ENCODE measurements at places on chromosomes 16 and 17.

GRCh38 chr17:7363311-7363710, 8.4 kb downstream of the TMEM95 start:
- DNase-seq = no peak

DNA sequence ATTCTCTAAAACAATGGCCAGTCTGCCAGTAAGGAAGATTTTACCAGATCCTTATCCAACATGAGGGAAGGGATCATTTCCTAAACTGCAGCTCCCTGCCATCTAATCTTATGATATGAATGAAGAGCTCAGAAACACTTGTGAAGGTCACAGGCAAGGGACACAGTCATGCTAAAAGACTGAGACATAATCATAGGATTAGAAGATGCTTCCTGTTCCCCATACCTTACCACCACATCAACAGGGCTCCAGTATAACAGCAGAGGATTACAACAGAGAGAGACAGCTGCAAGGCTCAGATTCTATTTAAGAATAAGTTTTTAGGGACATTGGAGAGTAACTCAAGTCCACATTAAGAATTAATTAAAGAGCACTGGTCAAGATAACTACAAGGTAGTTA, 93.3 kb downstream of the BRIP1 start:
- no peak for DNase-seq

- DNase-seq = peak; percentile 17
Observed at GRCh38 chr16:16092925-16093627, 130.2 kb downstream of the ABCC6 start.

DNA sequence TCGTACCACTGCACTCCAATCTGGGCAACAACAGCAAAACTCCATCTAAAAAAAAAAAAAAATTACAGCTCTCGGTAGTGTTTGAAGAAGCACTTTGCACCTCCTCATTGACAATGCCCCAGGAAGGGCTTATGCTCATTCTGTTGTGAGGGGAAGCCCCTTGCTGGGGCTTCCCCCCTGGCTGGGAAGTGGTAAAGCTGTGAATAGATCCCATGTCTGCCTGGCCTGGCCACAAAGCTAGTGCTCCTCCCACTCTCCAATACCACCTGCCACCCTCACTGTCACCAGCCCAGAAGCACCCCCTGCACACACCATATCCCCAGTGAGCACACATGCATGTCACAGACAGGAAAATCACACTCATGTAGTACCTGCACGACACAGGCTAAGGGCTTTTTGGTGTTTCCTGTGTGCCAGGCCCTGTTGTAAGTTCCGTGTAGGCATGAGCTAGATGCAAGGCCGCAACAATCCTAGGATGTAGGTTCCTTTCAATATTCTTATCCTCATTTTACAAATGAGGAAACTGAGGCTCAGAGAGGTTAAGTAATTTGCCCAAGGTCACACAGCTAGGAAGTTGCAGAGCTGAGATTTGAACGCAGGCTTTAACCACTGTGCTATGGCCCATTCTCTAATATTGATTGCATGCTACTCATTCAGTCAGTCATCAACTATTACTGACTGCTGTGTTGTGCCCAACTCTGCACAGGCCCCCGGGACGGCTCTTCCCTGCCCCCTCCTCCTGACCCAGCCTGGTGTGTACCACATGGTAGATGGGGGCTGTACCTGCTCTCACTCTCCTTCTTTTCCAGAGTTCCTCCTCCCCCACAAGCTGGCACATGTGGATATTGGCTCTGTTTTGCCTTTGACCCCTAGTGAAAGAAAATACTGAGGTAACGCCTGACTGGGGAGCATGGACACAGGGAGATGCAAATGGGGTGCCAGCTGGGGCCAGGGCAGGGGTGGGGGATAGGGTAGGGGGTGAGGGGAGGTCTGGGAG, 11.9 kb upstream of the COL1A1 start:
- DNase-seq = peak; percentile 24

DNA sequence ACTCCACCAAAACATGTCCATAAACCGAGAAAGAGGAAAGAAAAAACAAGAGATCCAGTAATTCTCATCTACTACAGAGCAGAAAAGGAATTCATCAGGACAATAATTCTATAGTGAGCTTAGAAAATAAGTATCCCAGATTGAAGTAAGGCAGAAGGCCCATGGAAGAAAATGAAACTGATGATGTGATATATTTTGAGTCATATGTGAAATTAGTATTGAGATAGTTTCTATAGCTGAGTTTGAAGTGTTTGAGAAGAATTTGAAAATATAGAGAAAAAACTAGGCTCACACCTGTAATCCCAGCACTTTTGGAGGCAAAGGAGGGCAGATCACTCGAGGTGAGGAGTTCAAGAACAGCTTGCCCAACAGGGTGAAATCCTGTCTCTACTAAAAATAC, 19.7 kb downstream of the LUC7L3 start:
- no peak for DNase-seq

- no peak for DNase-seq
Observed at GRCh38 chr17:49132699-49133364, at the start of gene B4GALNT2. TSS of gene B4GALNT2 (plus strand) at chr17:49132769. CDS start at chr17:49132793, 24 bp downstream.

DNA sequence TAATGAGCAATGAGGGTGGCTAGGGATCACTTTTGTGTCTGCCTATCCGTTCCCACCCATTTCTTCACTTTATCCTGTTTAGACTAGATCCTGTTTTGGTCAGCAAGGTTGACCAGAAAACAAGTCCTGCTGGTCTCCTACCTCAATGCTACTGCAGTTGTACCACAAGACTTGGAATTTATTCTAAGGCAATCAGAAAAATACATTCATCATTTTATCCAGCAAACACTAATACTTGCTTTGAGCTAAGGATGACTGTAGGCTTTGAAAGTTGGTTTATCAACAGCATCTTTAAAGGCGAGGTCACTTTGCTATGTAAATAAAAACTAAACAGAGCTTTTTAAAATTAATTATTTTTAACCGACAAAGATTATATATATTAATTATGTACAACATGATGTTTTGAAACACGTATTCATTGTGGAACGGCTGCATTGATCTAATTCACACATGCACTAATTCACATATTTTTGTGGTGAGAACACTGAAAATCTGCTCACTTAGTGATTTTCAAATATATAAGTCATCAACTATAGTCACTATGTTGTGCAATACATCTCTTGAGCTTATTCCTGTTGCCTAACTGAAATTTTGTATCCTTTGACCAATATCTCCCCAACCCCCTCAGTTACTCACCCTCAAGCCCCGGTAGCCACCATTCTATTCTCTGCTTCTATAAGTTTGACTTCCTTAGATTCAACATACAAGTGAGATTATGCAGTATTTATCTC, 125.9 kb upstream of the HS3ST3A1 start:
- peak; percentile 93 for DNase-seq

Measured in fibroblast of skin of right quadriceps (primary cell).